Central memory CD4-positive, alpha-beta T cell (primary cell): ENCODE measurements at places on chromosomes 6 and 20.
A peak's percentile ranks its signal among the peaks of the same experiment; 100 is the strongest.

DNA sequence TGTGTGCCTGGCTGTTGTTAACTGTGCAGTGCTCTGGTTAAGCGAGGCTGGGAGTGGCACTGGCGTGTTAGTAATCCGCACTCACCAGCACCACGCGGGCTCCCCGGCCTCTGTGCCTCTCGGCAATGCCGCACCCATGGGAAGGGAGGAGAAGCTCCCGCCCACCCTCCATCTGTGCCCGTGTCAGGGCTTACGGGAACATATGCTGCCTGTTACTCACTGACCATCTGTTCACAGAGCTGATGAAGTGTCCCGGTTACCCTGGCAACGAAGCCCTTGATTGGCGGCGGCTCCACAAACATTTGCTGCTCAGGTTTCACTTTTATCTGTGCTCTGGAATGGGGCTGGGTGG, 114.7 kb downstream of the PSMB1 start:
- DNase-seq = no peak

DNA sequence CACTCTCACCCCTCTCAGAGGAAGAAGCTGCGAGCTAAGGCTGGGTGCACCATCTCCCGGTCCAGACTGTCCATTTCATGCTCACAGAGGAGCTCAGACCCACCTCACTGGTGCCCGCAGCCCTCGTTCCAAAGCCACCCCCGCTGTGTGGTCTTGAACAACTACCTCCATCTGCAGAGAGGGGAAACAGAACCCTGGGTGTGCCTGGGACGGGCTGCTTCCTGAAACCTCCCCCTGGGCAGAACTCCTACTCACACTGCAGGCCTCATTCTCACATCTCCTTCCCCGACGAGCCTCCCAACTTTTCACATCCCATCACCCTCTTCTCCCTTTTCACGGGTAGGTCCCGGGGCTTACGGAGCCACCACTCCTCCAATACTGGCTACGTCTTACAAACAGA, 18.1 kb downstream of the PMEPA1 start:
- no peak for DNase-seq

DNA sequence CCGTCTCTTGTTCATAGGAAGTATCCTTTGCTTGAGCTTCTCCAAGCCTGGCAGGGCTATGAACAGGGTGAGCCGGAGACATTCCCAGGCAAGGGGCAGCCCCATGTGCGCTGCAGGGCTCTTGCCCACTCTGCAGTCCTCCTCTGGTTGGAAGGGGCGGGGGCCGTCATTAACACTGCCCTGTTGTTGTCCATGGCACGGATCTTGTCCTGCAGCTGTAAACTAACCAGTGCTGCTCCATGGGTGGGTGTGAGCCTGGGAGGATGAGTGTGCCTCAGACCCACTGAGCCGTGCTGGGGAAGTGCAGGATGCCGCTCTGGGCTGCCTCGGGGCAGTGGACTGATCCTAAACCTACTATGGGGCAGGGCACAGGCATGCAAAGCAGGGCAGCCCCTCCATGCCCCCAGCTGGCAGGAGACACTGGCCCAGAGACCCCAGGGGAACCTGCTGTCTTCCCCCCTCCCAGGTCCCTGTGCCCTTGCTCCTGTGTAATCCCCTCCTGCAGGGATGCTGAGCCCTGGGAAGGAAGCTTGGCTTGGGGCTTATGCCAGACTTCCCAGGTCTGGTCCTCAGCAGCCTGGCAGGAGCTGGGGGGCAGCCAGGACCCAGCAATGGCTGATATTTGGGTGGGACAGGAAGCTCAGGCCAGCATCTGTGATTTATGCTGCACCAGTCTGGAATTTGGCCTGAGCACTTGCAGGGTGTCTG, 8.5 kb downstream of the EBF4 start:
- DNase-seq = no peak

GRCh38 chr6:164419099-164419498, 890.3 kb downstream of the C6orf118 start:
- no peak for DNase-seq

- DNase-seq = peak; percentile 16
Measured at GRCh38 chr6:35048631-35049083, 92.5 kb downstream of the TCP11 start.

- no peak for DNase-seq
Measured at GRCh38 chr6:43765776-43766499, 4.1 kb upstream of the VEGFA start.

DNA sequence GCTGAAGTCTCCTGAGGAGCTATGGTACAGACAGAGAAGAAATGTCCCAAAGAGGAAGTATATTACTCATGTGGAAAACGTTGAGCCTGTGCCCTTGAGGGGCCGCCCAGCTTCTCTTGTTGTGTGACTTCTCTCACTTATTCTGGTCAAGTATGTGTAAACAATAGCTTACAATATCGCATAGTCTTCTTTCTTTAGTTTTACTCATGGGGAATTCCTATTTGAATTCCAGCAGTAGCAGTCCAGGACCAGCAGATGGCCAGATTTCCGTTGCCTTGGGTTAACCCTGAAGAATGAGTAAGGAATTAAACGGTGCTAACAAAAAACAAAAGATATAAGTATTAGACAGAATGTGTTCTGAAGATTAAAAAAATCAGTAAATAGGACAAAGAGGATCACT, 522.0 kb upstream of the GJE1 start:
- DNase-seq = no peak

DNA sequence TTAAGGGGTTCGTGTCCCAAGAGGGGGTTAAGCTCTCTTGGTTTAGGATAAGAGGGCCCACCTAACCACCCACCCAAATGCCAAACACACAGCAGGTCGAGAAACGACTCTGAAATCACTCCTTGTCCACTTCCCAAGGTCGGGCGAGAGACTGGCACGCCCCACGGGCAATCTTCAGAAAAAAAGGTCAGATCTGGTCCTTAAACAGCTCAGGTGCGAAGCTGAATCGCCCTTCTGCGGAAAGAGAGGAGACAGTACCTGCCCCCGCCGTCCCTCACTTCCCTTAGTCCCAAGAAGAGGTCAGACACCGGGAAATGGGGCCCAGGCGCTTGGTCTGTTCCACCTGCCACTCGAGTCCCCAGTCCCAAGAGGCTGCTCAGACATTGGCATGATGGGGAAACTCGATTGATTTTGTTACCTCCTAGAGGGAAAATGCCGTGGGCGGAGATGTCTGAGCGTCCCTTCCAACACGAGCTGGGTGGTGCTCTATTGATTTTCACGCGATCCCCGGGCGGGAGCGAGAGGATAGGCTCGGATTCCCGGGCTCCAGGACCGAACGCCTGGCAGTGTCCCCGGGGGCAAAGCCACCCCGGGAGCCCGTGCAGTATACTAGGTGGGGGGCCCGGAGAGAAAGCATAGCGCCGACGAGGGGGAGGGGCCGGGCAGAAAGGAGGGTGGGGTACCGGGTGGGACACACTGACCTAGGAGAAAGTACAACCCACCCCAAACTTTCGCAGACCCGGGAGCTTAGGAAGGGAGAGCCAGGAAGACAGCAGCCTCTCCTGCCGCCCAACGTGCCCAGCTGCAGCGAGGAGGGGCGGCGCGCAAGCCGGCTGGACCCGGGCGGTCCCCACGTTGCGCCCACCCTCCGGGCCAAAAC, 1.1 kb upstream of the SAMD5 start:
- no peak for DNase-seq

DNA sequence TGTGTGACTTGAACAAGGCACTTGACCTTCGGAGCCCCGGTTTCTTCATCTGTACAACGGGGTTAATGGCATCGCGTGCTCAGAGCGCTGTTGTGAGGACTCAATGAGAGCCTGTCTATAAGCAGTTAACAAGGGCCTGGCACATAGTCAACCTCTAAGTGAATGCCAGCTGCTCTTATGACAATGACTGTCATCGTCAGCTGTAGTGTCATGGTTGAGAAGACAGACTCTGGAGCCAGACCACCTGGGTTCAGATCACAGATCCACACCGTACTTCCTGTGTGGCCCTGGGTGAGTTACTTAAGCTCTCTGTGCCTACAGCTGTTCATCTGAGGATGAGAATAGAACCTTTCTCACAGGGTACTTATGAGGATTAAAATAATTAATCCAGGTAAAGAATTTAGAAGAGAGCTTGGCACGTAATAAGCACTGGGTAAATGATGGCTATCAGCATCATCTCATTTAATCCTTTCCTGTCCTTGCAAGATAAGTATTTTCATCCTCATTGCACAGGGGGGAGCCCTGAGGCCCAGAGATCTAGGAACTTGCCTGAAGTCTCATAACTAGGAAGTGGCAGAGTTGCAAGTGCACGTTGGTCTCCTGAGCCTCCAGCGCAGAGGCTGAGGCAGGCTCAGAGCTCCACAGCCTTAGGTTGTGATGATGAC, 105.3 kb downstream of the EYA2 start:
- no peak for DNase-seq

- DNase-seq = no peak
Measured at GRCh38 chr6:147022041-147022440, 182.2 kb upstream of the STXBP5 start.

DNA sequence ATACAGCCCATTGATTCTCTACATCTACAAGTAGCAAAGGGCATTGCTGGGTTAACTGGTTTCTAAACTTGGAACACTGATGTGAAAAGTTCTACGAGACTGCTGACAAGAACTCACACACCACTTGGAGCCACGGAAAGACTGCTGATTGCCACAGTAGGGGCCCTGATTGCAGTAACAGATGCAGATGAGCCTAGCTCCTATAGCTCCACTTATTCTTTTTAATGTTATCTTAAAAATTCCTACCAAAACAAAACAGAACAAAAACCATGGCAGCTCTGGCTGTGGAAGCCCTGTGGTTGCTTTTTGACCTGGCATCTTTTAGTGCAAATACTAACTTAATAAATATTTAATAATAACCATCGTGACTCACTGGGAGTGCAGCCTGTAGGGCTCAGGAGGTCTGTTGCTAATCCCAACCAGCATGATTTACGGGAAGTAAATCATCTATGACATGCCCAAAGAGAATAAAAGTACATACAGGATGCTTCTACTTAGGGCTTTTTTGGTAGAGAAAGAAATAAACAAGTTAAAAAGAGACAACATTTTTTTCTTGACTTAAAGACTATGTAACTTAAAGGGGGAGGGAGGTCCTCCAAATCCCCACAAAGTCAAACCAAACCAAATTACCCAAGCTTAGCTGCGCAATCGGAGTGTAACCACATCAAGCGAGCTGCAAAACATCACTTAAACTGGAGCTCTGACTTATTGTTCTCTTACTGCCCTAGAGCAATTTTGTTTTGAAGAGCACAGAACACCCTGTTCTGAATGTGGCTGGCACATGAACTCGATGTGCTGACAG, 87.2 kb downstream of the FKBP5 start:
- DNase-seq = peak; percentile 89

DNA sequence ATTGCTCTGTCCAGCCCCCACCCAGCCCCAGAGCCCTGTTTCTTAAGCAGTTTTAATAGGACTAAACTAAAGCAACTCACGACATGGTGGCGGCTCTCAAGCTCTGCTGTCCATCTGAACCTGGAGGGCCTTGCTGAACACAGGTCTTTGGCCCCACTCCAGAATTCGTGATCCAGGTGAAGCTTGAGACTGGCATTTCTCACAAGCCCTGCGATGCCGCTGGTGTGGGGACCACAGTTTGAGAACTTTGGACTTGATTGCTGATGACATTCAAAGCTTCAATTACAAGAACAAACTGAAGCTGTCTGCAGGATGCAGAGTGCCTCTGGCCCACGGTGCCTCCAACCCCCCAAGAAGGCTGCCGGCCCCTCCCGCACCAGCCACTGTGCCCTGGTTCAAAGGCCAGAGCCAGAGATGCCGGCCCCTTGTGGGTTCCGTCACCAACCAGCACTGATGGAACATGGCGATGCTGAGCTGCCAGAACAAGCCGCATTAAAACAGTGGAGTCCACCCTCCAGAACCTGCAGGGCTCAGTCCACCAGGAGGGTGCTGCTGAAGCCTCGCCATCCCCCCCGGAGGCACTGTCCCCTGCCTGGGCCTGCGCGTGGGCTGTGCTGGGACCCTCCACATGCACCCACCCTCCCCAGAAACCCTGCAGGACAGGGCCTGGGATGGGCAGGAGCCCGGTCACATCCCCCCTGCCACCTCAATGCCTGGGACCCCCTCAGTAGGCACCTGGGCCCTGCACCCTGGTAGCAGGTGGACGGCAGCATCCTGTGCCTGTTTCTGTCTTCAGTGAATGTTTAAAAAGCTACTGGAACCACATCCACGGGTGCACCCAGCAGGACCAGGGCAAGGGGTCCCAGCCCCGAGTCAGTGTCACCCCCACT, 101.1 kb downstream of the PSMB1 start:
- DNase-seq = no peak

GRCh38 chr20:49496553-49497397, 14.3 kb upstream of the KCNB1 start:
- DNase-seq = no peak

GRCh38 chr6:14001329-14002012, 76.7 kb downstream of the RNF182 start:
- no peak for DNase-seq

GRCh38 chr6:17741507-17741906, 34.8 kb upstream of the NUP153 start:
- no peak for DNase-seq

- DNase-seq = no peak
Measured at GRCh38 chr20:62171245-62171644, 11.6 kb upstream of the MTG2 start.

- DNase-seq = no peak
Measured at GRCh38 chr6:113830140-113830539, 27.0 kb upstream of the MARCKS start.

DNA sequence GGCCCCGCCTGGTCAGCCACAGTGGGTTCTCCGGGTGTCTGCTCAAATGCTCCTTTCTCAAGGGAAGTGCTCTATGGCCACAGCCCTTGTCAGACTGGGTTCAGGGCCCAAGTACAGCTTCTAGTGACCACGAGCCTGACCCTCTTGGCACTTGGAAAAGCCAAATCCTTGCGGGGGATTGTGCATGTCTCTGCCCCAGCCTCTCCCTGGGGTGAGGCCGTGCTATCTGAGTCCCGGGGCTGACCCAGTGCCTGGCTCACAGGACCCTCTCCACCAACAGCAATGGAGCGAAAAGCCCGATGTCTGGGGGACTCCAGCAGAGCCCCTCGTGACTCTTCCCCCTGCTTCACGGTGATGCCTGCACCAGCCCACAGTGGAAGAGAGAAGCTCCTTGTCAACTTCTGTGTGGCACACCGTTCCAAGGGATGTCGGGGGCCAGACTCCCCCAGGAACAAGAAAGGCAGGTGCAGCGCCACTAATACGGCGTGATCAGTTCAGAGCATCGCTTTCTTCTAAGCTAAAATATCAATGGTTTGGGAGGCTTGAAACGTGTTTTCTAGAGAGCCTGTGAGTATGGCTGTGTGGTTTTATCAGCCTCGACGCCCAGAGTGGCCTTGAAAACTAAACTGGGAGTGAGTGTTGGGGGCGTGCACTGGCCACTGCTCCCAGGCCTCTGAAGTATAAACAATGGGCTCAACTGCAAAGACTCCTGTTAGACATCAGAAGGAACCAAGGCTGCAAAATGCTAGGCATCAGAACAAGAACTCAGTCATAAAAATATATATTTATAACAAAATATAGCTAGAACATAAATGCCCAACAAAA, 51.9 kb downstream of the DLL1 start:
- no peak for DNase-seq
